ENCODE measurements at places on chromosomes 12 and 14.

- no peak for DNase-seq
These were observed 92.4 kb downstream of the BCAT1 start for GRCh38 chr12:24856541-24856940.

GRCh38 chr12:19485240-19485639 is 45.9 kb downstream of the AEBP2 start:
- no peak for DNase-seq

- no peak for DNase-seq
These were observed 203.7 kb downstream of the ETV6 start for GRCh38 chr12:11853126-11853525.

- DNase-seq: no peak
These were observed 131.9 kb upstream of the CAND1 start for GRCh38 chr12:67137256-67137655.

DNA sequence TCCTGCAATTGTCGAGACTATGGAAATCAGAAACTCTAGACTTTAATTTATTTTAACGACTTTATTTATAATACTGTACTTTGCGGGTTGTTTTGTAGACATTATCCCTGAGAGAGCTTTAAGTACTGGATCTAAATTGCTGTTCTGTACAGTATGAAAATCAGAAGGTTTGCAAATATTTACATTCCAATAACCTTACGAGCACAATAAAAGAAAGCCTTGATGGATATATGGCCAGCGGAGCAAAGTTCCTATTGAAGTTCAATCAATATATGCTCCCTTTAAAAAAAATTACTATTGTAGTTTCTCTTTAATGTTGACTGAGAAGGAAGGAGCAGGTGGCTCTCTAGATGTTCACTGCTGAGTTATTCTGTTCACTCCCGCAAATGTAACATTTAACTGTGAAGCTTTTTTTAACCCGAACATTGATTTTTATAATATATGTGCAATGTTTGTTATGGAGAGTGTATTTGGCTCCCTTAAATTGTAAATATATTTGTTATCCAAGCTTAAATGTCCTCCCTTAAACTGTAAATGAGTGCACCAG is 235.3 kb downstream of the PLCZ1 start:
- DNase-seq: no peak

Measured in activated CD8-positive, alpha-beta memory T cell treated with anti-CD3 and anti-CD28 coated beads for 24 hours (primary cell).